Lung (tissue), 17 donors: ENCODE measurements at places on chromosomes 2 and 18. TPM values are rescaled to one million over a fixed set of nuclear protein-coding genes. Genes with fewer than 3 reads are reported as not detected.

DNA sequence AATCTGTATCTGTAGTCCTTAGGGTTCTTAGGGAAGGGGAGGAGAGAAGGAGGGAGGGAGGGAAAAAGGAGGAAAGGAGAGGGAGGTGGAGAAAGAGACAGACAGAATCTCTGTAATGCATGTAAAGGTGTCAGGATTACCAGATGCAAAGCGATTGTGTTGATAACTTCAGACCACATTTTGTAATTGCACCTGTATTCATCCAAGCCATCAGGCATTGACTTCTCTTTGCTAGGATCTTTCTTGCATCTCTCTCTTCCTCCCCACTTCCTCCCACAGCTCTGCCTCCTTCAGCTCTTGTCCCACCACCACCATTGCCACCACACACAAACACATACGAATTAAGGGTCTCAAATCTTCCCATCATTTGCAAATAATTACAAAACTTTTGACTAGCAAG is 91.4 kb downstream of the AOX1 start:
- DNase-seq, result no peak

DNA sequence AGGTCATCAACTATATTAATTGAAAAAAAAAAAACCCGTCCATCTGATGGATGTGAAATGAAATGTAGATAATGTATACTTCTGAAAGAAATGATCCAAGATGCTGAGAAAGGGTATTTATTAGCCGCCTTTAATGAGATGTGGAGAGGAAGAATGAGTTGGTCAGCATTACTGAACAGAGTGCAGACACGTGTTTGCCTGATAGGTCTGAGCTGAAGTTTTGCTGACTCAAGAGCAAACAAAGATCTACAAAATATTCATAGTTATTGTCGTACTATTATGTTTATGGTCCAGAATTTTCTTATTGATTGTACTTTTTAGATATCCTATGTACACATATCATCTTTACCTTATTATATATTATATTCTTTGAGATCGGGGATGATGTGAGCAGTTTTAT is 235.3 kb downstream of the RDH14 start:
- no peak for DNase-seq

ELOA2 gene
- polyA plus RNA-seq, result not detected

DNA sequence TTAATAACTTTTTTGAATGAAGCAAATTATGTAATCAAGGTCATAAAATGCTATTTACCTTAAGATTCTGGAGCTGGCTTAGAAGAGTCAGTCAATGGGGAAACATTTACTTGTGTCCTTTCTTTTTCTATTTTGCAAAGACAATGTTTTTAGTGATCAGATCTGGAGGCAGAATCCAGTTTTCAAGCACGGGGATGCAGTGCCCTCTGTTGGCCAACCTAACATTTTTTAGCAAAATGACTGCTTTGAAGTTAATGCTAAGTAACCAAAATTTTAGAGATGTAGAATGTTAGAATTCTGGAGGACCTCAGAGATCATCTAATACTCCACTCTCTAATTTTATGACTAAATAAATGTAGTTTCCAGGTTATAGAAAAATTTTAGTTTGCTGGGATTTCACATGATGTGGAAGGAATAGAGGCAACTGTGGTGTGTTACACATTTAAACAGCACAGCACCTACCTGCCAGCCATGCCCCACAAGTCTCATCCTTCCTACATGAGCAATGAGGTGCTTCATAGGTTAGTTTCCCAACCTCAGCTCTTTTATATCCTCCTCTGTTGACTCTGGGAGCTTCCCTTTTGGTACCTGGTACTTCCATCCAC is 23.6 kb upstream of the SLC9A4 start:
- DNase-seq, result peak; percentile 54

DNA sequence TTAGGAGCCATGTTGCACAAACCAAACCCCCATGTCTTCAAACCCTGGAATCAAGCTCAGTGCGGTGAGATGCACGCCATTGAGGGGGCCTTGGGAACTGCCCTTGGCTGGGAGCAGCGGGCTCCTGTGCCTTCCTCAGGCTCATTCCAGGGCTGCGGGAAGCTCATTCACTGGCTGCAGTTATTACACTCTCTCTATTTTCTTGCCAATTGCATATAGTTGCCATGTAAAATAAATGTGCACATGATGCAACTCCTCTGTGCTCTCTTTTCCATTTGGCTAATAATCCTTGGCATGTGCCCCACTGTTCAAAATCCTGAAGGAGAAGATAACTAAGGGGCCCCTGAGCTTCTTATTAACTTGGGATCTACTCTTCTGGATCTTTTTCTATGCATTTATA is 74.7 kb downstream of the KCTD1 start:
- no peak for DNase-seq

DNA sequence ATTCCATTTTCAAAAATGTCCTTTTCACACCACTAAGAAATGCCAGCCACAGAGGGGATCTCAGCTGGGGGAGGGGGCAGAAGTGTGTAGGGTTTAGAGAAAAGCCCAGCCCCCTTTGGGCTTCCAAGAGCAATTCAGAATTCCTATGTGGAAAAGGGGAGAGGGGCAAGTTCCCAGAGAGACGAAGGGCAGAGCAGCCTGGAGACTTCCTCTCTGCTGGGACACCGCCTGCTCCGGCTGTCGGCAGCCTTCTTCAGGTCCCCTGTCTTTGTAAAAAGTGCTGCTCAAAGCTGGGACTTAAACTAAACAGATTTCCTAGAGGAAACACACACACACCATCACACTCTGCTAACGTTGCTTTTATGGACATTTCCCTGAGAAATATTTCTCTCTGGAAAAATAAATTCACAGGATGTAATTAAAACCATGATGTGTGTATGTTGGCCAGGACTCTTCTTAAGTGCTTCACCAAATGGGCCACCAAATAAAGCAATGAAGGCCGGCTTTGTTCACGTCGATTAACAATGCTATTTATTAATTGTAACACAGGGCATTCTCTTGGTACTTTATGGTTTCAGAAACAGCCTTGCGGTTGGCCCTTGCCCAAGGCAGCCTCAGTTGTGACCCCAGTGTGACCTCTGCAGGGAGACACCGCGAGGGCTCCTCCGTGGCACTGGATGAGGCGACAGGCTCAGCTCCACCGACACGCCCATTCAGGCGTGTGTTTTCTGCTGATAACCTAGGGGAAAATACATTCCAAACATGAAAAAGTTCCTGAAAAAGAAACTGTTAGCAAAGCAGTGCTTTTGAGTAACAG is 5.6 kb upstream of the ASB1 start:
- peak; percentile 49 for DNase-seq

DNA sequence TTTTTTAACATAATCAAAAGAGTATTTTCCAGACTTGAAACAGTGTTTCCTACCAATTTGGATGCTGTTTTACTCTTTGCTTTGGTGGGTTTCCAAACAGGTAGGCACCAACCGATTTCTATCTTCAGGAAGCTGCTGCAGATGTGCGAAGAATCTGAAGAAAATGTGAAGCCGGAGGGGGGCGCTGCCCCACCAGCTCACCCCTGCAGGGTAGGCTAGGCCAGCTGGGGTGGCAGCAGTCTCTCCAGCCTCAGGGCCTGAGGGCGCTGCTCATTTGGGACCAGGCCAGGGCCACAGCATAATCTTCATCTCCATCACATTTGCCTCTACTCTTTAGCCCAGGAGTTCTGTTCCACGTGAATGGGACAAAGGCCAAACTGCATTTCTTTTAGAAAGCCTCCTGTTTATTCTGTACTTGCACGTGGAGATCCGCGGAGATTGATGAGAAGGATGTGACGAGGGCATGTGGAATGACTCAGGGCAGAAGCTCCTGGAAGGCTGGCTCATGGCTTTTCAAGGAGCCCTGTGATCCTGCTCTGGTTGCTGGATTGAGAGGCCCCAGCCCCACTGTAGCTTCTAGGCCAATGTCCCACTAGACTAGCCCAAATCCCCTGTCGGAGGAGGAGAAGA is 84.2 kb upstream of the FAM136A start:
- DNase-seq, result no peak

GRCh38 chr2:102276549-102277201 is 34.7 kb upstream of the IL1RL1 start:
- no peak for DNase-seq

DNA sequence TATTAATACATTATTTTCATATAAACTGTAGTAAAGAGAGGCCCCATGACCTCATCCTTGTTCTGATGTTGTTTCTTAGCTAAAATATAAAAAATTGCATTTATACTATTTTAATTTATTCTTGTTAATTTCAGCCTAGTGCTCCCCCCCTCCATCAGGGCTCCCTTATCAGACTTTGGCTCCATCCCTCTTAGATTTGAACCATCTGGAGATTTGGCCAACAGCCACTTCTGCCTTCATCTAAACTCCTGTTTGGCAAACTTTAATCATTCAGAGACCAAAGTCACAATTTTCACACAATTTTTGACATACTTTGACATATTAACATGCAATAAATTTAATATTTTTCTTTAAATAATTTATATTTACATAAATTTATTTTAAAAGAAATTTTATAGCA is 569.3 kb downstream of the TDRD15 start:
- DNase-seq, result peak; percentile 72

- DNase-seq, result no peak
Observed at GRCh38 chr2:179348906-179349305, 84.3 kb upstream of the SESTD1 start.

SNORC gene
- polyA plus RNA-seq, result 1.6 TPM

DNA sequence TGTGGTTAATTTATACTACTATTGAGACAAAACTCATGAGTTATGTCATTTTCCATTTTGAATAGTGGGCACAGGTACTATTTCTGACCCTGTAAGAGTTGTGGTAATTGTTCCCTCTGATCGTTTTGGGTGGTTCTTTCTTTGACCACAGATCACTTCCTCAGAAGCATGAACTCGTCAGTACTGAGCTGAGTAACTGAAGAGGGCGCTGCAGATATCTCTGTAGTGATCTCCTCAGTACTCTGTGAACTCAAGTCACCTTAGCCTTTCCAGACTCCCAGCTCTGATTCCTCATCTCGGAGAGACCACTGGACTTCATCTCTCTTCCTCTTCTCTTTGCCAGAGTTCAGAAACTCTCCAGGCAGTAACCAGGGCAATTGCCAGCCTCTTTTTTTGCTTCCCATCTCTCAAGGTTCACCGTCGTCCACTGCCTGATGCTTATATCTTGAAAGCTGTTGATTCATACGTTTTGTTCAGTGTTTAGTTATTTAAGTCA is 9.4 kb upstream of the IL1RL1 start:
- DNase-seq, result peak; percentile 18

DNA sequence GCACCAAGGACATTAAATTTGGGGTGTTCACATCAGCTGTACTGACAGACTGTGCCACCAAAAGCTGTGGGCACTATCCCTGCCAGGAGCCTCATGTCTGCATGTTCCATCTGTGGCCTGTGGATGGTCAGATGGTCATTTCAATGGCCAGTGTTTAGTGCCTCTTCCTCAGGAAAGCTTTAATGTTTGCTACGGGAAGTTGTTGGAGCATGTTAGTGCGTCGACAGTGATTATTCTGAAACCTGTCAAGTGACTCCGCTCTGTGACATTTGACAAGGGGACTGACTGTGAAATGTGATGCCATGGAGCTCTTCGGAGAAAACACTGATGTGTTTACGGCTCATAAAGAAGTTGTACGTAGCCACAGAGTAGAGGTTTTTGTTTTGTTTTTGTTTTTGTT is 18.7 kb upstream of the RGPD4 start:
- no peak for DNase-seq

CLEC4F gene
- 0.39 TPM for polyA plus RNA-seq

DNAJB2 gene
- 73.4 TPM for polyA plus RNA-seq

YES1 gene
- polyA plus RNA-seq, result 26.6 TPM

DNA sequence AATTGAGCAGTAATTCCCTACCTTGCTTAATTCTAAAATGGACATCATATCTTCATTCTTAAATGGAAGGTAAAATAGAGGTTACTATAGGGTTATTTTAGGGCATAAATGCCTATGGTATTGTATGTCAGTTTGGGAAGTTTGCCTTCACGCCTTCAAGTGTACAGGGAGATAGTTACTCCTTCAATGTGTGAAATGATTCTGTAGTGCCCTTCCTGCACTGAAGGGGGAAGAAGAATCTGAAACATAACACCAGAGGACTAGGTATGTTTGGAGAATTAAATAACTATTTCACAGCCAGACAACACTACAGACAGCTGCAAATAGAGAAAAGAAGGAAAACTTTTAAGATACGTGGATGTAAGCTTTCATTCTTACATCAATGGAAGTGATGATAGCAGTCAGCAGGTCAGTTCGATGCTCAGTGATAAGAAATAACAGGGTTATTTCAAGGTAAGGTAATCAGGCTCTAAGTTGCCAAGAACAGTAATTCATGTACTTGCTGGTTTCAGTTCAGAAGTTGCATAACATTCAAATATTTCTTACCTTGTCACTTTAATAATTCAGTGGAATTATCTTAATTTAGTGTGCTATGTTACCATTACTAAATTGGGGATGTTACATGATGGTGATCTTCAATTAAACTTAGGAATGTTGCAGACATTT is 4.0 kb downstream of the PKP4 start:
- DNase-seq, result no peak
